ENCODE measurements at places on chromosomes 3 and 15.

GRCh38 chr3:136247436-136247835 is 2.7 kb upstream of the PCCB start:
- no peak for DNase-seq

DNA sequence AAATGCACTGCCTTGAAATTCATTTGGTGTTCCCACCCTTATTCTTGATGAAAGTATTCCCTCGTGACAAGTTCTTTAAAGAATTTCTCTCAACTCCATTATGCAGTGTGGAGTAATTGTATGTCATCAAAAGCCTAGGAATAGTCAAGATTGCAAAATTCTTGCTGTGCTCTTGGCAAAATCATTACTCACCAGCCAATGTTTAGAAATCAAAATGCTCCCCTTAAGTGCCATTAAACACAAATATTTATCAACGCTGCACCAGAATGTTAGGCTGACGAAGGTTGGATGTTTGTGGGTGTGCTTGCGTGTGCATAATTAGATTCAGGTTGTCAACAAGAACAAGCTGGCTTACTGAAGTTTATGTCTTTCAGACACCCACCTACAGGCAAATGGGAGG is 40.5 kb downstream of the SST start:
- DNase-seq: no peak

DNA sequence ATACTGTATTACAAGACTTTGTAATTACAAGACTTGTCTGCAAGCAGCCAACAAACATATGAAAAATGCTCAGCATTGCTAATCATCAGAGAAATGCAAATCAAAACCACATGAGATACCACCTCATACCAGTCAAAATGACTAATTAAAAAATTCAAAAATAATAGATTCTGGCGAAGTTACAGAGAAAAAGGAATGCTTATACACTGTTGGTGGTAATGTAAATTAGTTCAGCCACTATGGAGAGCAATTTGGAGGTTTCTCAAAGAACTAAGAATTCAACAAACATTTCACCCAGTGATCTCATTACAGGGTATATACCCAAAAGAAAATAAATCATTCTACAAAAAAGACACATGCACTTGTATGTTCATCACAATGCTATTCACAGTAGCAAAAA is 617.5 kb upstream of the CCDC54 start:
- DNase-seq: no peak

DNA sequence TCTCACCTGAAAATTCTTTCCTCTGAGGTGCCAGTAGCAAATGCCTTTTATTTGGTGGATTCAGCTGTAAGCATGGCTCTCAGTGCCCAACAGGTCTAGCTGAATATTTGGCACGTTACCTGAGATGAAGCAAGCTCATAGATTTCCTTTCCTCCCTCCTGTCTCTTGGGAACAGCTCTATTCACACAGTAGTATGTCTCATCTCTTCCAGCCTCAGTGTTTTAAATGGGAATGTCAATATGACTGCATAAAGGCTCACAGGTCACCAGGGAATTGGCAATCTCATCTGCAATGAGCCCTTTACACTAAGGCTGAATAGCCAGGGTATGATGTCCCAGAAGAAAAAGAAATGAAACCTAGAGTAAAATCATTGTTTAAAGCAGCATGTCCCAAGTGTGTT is 733.5 kb downstream of the NTRK3 start:
- no peak for DNase-seq

Data from stimulated activated CD4-positive, alpha-beta T cell treated with anti-CD3 and anti-CD28 coated beads, TNF-alpha, amount 100 ng/mL, for 1 hour (primary cell).